ENCODE measurements at places on chromosomes 2 and 18. TPM values are rescaled to one million over a fixed set of nuclear protein-coding genes. Genes with fewer than 3 reads are reported as not detected.

MSTN gene
- 3.6 TPM for polyA plus RNA-seq

TRIM54 gene
- not detected for polyA plus RNA-seq

CD8A gene
- polyA plus RNA-seq, result 4.4 TPM

TTN gene
- polyA plus RNA-seq, result 0.55 TPM

FZD7 gene
- polyA plus RNA-seq, result 3.3 TPM

ALLC gene
- 0.78 TPM for polyA plus RNA-seq

ANKRD30B gene
- 2.1 TPM for polyA plus RNA-seq

SCYGR6 gene
- polyA plus RNA-seq, result not detected

CCDC102B gene
- polyA plus RNA-seq, result 26.7 TPM

C18orf63 gene
- polyA plus RNA-seq, result not detected

ACKR3 gene
- polyA plus RNA-seq, result not detected

IKZF2 gene
- 3.0 TPM for polyA plus RNA-seq

IRS1 gene
- 23.3 TPM for polyA plus RNA-seq

FAM161A gene
- 3.0 TPM for polyA plus RNA-seq

DQX1 gene
- polyA plus RNA-seq, result 2.3 TPM

CROCC2 gene
- not detected for polyA plus RNA-seq

PDCD1 gene
- polyA plus RNA-seq, result not detected

CAPN14 gene
- 0.14 TPM for polyA plus RNA-seq

TNFRSF11A gene
- 3.4 TPM for polyA plus RNA-seq

REG3A gene
- not detected for polyA plus RNA-seq

CCT4 gene
- polyA plus RNA-seq, result 175 TPM

RIT2 gene
- 15.9 TPM for polyA plus RNA-seq

MZT2B gene
- 11.4 TPM for polyA plus RNA-seq

SPEG gene
- polyA plus RNA-seq, result 1.5 TPM

EPAS1 gene
- 1.0 TPM for polyA plus RNA-seq

WBP1 gene
- polyA plus RNA-seq, result 7.8 TPM

TCF4 gene
- 30.8 TPM for polyA plus RNA-seq

TMEM37 gene
- polyA plus RNA-seq, result not detected

DYNAP gene
- not detected for polyA plus RNA-seq
